ENCODE measurements at places on chromosomes 6 and 20.
A peak's percentile ranks its signal among the peaks of the same experiment; 100 is the strongest.

DNA sequence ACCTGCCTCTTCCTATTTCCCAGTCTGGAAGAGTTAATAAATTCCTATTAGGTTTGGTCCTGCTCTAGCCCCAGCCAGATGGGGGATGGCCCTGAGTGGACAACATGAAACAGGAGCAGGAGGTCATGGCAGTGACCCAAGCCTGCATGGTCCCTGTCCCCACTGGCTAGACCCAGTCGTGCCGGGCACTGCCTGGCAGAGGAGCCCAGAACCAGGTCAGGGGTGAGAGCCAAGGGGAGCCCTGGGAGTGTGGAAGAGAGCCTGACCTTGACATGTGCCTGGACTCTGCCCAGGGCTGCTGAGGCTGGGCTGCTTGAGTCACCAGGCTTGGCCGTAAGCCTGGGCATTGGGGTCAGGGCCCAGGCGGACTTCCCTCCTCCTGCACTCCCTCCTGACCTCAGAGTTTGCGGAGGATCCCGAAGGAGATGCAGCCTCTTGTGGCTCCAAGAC is 3.6 kb downstream of the AVP start:
- no peak for DNase-seq

DNA sequence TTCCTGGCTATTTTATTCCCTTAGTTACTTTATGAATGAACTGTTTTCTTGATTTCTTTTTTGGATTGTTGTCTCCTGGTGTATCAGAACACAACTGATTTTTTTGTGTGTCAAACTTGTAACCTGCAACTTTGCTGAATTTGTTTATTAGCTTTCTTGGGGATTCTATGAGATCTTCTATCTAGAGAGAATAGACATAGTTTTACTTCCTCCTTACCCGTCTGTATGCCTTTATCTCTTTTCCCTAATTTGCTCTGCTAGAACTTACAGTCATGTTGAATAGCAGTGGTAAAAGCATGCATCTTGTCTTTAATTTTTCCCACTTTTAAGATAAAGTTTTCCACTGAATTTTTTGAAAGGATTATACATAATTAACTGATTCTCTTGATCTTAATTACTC is 13.2 kb downstream of the RNF146 start:
- no peak for DNase-seq

- no peak for DNase-seq
Observed at GRCh38 chr20:29326376-29327070, 1930.9 kb upstream of the DEFB115 start.

DNA sequence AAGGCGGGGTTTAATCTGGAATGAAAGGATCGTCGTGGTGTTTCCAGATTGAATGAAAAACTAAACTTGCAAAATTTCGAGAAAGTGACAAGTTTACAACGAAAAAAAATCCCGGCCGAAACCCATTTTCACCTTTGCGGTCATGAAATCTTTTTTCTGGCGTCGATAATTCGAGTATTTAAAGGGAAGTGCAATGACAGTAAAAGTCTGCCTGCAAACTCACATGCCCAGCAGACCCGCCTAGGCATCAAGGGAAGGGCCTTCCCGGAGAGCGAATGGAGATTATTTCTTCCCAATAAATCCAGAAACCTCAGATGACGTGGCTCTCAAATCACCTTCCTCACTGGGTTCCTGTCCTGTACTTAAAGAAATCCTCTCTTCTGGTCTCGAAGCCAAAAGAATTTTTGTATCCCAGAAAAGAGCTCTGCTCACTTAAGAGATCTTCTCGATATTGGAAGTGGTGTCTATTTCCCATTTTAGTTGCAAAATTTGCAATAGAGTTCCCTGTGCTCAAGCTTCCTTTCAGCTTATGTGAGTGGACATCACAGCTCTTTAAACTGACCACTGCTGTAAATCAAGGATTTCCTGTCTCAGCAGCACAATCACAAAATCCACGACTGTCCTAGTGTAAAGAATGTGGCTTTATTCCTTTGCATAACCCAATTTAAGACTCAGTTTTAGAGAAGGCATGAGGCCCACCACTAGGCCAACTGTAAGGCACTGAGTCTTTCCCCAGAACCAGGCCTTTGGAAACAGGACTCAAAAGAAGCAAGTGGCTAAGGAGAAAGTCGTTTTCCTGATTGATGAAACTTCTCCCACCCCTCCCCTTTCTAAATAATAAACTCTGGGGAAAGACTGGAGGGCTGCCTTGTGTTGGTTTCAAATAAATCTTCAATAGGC is 3.9 kb downstream of the OLIG3 start:
- no peak for DNase-seq

DNA sequence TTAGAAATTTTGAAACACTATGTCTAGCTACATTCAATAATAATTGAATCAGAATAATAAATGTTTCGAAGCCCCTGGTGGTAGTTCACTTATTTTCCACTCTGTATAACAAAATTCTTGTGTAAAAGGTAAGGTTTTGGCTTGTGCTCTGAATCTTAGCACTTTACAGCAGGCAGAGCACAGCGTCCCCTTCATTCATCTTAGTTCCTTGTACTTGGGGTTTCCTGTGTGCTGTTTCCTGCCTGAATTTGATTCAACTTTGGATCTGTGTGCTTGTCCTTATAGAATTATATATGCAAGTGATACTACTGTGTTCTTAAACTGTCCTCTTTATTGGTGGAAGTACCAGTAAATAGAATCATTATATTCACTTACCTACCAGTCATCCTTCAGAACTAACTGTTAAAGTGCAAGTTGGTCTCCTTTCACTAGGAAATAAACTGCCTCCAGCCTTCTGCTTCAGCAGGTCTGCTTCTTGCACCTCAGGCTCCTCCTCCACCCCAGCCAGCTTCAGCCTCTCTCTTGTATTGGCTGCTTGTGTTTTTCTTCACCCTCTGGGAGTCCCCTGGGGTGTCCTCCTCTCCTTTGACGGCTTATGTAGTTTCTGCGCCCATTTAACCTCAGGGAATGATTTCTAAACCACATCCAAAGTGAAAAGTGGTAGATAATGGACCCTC is 28.8 kb upstream of the TULP4 start:
- no peak for DNase-seq

DNA sequence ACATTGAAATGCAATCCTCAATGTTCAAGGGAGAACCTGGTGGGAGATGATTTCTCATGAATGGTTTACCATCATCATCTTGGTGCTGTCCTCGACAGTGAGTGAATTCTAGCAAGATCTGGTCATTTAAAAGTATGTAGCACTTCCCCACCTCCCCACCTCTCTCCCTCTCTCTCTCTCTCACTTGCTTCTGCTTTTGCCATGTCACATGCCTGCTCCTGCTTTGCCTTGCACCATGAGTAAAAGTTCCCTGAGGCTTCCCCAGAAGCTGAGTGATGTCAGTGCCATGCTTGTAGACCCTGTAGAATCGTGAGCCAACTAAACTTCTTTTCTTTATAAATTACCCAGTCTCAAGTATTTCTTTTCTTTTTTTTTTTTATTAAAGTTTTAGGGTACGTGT is 60.5 kb downstream of the DST start:
- DNase-seq, result peak; percentile 41

GRCh38 chr20:35603695-35604448 is 11.8 kb upstream of the SPAG4 start:
- DNase-seq, result no peak

- DNase-seq, result no peak
Observed at GRCh38 chr20:25044261-25044560, 13.7 kb downstream of the ACSS1 start.

GRCh38 chr6:136178749-136179148 is 71.4 kb downstream of the MTFR2 start:
- no peak for DNase-seq

- no peak for DNase-seq
Observed at GRCh38 chr20:58759947-58760346, 67.3 kb downstream of the NPEPL1 start.

DNA sequence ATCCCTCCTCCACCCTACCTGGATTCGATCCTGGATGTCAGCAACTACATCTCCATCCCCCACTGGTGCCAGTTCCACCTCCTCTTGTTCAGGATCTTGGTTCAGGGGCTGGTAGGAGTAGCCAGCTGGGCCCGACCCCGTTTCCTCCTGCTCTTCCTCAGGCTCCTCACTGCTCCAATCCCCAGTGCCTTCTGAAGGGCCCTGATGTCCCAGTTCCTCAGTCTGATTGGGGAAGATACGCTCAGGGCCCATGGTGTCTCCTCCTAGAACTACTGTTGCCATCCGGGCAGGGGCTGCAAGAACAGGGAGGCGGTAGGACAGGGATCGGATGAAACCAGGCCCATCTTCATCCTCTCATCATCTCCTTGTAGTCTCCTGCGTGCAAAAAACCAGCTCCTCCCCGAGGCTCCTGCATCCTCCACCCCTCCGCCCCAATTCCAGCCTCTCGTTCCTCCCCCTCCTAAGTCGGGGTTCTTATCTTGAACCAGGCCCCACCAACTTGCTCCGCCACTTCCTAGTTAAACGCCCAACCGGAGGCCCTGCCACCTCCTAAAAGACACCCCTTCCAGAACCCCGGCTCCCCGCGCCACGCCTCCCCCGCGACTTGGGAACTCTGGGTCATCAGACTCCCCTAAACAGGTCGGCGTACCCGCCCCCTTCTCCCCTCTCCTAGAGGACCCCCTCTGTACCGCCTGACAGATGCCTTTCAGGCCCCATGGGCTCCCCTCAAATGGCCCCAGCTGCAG is 476 bp downstream of the MEA1 start:
- DNase-seq, result peak; percentile 11

Data from inflammatory macrophage treated with lipopolysaccharide for 4 hours (primary cell).